ENCODE measurements at places on chromosomes 1 and 21. TPM values are rescaled to one million over a fixed set of nuclear protein-coding genes. Genes with fewer than 3 reads are reported as not detected.

Gene LIPI
- not detected for total RNA-seq

Gene AIM2
- not detected for total RNA-seq

Gene PLEKHA6
- 2.1 TPM for total RNA-seq

Gene LAMC1
- 190 TPM for total RNA-seq

Gene CYP4X1
- total RNA-seq: under 0.01 TPM

Gene OR2L3
- total RNA-seq: not detected

Gene NPPA
- total RNA-seq: not detected

Gene AMY2A
- not detected for total RNA-seq

Gene LCE2B
- total RNA-seq: not detected

Measured in bronchial epithelial cell (primary cell).